ENCODE measurements at places on chromosomes 3 and 15.
A peak's percentile ranks its signal among the peaks of the same experiment; 100 is the strongest.

DNA sequence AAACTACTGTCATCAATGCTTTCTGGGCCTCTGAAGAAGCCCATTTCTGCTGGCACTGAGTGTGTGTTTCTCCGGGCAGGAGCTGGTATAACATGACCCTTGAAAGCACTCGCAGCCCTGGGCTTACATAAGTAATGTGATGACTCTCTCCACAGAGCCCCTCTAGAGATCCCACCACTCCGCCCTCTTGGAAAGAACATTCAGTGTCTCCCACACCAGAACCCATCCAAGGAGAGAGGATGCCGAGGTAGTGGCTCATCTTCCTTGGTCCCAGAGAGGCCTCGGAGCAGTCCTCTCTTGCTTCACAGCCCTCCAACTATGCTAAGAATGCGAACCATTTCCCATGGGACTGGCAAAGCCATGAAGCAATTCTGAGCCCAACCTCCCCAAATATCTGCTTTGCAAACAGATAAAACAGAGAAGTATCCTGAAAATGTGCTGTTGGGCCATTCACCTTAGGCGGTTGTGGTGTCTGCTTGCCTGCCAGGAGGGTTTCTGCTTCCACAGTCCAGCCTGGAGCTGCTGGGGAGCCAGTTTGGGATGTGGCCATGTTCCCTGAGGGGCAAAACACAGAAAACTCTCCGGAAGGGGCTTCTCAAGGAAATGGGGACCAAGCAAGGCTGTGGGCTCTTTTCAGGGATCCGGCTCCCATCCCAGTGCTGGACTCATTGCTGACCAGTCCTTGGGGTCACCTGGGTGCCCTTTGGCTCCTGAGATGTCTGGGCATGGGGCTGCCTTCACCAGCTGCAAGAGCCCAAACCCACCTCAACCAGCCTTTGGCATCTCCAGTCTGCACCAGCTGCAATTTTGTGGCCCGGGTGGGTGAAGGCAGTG, 47.3 kb downstream of the AMOTL2 start:
- peak; percentile 62 for DNase-seq

DNA sequence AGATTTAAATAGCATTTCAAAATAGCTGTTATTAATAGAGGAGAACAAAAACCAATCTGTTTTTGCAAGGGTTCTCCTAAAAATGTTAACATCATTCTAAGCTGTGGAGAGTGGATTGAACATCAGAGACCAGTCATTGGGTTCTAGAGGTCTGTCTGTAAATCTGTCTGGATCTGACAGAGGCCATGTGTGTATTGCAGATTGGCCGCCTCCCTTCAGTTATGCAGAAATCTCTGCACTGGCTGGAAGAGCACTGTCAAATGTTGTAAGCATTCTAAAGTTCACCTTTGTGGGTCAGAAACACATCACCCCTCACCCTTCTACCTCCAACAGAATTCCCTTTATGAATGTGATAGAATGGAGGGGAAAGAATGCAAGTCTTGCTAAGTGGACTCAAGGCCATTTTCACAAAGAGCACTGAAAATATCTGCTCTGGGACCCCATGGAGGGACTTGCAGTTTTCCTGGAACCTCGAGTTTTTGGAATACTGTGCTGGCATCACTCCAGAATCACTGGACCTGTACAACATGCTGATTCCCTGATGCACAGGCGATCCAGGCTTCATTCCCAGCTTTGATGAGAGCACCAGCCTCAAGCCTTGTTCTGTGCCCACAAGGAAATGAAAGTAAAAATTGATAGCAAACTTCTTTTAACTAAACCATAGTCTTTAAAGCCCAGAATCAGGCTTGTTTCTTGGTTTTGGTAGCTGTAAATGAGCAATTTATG, 8.4 kb downstream of the FAM81A start:
- no peak for DNase-seq

GRCh38 chr3:146517684-146518435, 26.5 kb downstream of the PLSCR1 start:
- DNase-seq, result no peak

- DNase-seq, result peak; percentile 5
Measured at GRCh38 chr15:68411343-68411675, 20.7 kb downstream of the ITGA11 start.

DNA sequence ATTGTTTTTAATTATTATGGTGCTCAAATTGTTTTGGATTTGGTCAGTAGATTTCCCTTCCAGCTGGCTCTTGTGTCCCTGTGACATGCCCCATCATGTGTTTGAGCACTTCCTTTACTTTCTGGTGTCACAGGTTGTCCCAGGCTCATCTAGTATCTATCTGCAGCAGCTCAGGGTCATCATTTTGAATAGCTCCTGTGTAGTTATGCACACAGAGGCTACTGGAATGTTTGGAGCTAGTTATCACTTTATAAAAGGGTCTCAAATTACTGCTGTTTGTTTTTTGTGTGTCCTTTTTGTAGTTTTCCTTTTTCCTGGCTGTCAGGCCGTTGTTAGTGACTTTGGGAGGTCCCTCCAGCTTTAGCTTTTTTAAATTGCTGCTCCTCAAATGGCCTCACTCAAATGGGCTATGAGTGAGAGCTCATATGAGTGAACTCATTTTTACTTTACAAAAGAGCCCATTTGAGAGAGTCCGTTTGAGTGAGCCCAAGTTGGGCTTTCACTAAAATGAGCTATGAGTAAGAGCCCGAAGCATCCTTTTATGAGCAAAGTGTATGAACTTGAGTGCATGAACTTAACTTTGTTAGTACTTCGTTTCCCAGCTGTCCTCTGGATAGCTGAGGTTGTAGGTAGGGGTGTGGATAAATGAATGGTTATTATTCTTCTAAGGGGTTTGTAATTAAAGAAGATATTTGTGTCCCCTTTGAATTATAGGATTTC, 43.8 kb downstream of the SQOR start:
- DNase-seq, result no peak

DNA sequence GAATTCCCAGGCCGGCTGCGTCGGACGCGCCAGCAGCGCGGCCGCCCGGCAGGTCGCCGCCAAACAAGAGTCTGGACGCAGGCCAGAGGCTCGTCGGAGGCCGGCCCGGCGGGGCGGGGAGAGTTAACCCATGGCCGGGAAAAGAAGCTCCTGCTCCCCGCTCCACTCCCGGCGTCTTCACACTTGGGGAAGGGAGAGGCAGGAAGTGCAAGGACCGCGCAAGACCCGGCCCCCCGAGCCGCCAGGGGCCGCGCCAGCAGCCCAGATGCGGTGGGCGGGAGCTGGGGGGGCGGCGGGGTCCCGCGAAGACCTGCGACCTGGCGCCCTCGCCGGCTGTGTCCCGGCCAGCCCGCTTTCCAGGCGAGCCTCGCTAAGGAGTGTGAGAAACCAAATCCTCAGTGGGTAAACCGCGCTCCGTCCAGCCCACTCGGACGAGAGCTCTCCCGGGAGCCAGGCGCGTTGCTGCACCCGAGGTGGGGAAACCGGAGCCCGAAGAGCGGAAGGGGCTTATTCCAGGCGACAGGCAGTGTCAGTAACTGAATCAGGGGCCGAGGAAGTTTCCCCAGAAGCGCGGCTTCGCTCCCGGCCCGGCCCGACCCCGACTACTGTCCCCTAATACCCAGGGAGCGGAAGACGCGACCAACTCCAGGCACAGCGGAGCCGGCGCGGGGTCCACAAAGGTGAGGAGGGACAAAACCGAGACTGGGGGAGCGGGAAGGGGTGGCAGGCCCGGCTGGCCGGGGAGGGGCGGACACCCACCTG, 721 bp downstream of the ADAMTS7 start:
- DNase-seq, result peak; percentile 80

DNA sequence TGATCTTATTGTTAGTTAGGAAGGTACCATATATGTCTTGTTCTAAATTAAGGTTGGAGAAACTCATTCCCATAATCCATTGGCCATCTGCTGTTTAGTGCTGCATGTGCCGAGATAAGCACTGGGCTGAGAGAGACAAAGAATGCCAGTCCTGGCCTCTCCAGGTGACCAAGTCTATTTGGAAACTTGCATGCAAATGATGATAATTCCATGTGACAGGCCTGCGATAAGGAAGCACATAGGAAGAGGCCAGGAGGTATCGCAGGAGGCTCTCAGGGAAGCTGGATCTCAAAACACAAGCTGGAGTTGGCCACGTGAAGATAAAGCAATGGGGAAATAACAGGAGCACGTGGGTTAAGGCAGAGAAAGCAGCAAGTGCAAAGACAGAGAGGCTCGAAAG, 39.7 kb downstream of the MYO5C start:
- DNase-seq, result no peak

DNA sequence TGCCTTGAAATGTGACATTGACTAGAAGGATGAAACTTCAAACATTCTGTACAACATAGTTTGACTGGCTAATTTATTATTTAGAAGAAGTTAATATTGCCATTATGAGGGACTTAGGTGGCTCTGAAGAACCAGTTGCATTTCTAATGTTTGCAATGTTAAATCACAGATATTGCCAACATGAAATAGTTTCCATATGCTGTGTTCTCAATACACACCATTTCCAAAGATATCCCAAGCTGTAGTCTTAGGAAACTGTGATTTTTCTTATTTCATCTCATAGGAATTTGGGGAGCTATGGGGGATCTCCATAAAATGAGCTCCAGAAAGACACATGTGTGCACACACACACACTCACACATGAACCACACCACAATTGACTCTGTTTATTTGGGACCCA, 36.3 kb downstream of the ALG1L2 start:
- no peak for DNase-seq

DNA sequence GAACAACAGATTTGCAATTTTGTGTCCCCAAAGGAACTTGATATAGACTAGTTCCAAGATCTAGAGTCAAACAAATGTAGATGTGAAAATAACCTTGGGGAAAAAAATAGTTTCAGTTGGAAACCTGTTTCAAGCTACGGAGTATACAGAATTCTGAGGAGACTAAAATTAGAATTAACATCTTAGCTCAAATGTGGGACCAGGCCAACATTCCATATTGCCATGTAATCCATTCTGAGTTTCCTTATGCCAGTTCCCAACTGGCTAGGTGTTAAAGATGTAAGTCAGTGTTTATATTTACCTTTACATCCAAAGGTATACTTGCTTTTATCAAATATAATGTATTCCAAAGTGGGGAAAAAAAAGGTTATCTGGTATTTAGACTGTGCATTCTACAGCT, 76.3 kb downstream of the UBE3A start:
- no peak for DNase-seq

DNA sequence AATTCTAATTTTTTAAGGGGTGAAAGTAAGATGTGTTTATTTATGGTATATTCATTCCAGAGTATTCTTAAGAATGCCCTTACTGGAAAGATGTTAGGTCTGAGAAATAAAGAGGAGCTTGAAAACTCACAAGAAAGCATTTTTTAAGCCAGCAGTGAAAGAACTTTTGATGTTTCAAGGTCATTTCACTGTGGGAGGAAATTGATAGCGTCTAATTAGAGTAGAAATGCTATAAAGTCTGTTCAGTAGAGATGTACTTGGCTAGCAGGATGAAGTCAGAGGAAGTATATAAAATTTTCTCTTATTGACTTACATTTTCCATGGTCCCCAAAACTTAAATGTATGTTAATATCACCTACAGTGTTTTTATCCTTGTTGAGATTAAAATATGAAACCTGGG, 354.6 kb downstream of the CNTN6 start:
- no peak for DNase-seq

DNA sequence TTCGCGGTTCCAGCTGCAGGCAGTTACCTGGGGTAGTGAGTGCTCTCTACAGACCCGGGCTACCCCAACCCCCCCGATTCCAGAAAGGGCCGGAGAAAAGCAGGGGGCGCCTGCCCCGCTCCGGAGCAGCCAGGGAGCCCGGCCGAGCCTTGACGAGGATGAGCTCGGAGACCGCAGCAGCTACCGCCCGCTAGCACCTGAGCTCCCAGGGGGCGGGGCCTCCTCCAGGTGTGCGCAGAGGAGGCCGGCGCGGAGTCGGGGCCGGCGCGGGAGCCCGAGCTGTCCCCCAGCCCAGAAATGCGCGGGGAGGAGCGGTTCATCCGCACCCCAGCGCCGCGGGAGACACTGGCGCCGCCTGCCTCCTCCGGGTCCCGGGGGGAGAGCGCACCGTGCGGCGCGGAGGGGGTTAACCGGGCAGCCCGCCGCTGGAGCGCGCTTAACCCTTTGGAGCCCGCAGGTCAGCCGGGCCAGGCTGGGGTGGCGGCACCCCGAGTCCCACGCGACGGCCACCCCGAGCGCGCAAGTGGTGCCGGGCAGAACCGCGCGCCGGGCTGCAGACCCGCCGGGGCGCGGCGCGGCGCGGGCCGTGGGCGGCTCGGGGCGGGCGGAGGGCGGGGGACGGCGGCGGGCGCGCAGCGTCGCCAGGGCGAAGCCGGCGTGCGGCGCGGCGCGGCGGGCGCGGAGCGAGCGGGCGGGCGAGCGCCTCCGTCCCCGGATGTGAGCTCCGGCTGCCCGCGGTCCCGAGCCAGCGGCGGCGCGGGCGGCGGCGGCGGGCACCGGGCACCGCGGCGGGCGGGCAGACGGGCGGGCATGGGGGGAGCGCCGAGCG, at the start of gene CACNA1D:
CACNA1D (plus strand) TSS at position 649 of the 829 bp plus-strand sequence. CDS start 556 bp downstream, outside the sequence.
- peak; percentile 33 for DNase-seq

GRCh38 chr15:75751116-75751875, 38.6 kb upstream of the CSPG4 start:
- DNase-seq, result no peak

- no peak for DNase-seq
Measured at GRCh38 chr3:123576122-123576521, 8.7 kb downstream of the HACD2 start.

DNA sequence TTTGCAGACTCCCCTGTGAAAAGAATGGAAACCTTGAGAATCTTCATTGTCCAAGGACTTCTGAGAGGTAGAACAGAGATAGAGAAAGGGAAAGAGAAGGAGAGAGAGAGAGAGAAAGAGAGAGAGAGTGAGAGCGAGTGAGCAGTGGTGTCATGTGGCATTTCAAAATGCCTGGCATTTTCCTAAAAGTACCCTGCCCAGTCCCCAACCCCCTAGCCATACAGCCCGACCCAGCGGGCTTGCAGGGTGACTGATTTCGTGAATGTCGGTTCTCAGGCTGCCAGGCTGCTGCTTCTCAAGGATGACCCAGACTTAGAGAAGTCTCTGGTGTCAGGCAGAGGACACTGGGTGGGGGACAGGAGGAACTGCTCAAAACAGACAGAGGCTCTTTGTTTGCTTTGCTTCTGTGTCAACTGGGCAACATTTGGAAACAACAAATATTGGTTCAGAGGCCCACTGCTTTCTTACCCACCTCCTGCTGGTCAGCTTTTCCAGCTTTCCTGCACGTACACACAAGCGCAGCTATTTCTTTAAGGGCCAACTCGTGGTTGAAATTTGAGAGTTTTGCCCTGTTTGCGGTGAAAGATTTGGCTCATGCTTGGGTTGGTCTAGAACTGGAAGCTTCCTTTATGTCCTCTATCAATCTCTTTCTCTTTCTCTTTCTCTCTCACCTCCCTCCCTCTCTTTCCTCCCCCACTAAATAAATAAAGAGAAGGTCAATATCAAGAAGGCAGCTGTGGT, 3.7 kb upstream of the TF start:
- DNase-seq, result peak; percentile 57

- no peak for DNase-seq
Measured at GRCh38 chr3:115099134-115099985, 47.7 kb downstream of the ZBTB20 start.

- DNase-seq, result peak; percentile 41
Measured at GRCh38 chr3:72523429-72524151, 324.7 kb downstream of the SHQ1 start.

GRCh38 chr3:148971401-148972163, 19.8 kb upstream of the GYG1 start:
- no peak for DNase-seq

GRCh38 chr3:130933801-130934345, 40.0 kb downstream of the ATP2C1 start:
- DNase-seq, result no peak

GRCh38 chr3:160842021-160843005, 86.3 kb downstream of the PPM1L start:
- no peak for DNase-seq

All from femur (tissue), 1 donor.